ENCODE measurements at places on chromosomes 2 and 18.

- DNase-seq, result no peak
Measured at GRCh38 chr2:28620801-28621171, 124.9 kb downstream of the PLB1 start.

DNA sequence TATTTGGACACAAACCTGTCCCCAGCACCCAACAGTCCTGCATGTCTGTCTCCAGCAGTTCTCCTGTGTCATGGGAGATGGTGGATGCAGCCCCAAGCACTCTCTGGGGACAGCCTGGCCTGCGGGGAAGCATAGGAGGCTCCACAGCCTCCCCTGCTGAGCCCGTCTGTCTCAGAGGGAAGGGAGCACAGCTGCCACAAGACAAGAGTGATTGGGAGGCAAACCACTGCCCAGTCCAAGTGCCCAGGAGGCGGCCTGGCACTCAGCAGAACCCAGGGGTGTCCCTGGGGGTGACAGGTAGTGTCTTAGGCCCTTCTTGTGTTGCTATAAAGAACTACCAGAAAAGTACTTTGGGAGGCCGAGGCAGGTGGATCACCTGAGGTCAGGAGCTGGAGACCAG lies 211.2 kb upstream of the MYT1L start:
- DNase-seq, result no peak

DNA sequence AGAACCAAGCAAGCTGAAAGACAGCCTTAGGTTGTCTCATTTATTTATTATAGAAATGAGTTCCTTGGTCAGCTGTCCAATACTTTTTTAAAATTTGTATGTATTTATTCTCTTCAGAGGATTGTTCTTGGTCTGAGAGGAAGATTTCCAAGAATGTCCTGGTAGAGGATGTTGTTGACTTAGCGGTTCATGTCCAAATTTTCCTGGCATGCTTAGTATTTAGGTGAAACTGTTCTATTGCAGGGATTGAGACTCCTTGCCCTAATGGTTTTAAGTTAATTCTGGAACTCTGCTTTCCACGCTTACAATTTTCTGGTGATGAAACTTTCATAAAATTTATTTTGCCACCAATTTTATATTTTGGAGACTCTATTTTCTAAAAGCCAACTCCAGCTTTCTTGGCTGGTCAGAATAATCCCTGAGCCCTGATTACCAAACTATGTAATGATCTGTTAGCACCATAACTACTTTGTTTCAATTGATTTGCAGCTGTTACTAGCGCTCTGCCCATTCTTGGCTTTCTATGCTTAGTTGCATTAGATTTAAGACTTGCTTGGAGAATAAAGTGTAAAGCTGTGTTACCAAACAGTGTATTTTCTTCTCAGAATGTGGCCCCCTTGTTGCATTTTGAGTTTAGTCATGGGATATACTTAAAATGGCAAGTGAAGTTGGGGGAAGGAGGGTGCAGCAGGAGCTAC lies 1868.8 kb upstream of the CELF4 start:
- DNase-seq, result no peak

GRCh38 chr2:128435576-128436478 lies 117.2 kb upstream of the HS6ST1 start:
- no peak for DNase-seq

DNA sequence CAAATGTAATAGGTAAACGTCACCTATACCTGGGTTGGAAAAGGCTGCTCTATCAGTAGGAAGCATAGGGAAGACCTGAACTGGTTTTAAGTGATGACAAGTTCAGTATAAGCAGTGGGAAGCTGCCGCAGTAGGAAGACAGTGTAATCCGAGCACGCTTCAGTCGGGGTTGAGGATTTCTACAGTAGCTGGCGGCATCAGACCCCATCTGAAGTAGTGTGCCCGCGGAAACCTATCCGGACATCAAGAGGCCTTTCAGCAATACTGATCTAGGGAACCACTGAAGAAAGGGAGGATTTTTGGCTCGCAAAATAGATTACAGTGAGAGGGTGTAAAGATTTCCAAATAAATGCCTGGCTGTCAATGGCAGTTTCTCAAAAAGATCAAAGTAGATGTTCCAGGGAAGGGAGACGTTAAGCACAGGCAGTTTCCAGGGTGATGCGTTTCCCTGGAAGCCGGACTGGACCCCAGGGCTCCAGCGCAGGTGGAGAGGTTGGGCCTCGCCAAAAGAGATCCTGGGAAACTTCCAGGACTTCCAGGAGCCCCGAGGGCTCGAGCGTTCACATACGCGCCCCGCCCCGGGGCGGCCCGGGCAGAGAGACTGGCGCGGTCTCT lies 5.3 kb downstream of the LOXL3 start:
- DNase-seq, result no peak

GRCh38 chr18:34028324-34028723 lies 196.4 kb downstream of the NOL4 start:
- no peak for DNase-seq

DNA sequence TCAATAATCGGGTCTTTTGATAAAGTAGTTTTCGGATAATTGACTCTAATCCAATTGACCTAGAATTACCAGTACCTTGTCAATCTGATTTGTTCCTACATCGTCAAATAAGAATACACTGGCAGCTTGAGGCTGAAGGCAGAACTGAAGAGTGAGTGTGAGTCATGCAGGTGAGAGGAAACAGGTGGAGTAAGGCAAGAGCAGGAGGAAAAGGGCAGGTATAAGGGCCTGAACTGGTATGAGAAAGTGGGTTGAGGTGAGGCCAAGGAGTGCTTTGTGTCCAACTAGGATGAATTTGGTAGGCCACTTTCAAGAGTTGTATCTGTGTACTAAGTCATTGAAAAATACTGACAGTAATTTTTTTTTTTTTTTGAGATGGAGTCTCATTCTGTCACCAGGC lies 186.0 kb downstream of the ZNF385B start:
- no peak for DNase-seq

DNA sequence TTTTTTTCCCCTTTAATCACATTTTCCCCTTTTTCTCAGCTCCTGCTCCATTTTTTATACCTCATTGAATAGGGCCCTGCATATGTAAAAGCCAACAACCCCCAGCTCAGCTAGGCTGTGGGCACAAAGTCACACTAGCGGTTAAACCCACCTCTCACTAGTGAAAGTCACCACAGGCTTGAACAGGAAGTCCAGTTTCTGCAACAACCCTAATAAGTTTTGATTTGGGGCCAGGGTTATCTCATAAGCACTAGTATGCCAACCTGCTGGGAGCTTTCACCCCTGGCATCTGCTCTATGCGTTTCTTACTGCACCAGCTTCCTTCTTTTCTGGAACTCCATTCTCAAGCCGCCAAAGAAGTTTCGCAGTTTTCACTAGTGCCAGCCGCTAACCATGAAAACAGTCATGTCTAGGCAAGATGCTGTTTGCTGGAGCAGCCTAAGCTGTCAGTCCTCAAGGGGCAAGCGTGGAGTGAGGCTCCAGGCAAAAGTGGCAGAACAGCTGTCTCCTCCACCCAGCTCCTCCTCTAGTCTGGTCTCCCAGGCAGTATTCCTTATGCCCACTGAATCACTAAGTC lies 197.0 kb upstream of the MEIS1 start:
- no peak for DNase-seq

DNA sequence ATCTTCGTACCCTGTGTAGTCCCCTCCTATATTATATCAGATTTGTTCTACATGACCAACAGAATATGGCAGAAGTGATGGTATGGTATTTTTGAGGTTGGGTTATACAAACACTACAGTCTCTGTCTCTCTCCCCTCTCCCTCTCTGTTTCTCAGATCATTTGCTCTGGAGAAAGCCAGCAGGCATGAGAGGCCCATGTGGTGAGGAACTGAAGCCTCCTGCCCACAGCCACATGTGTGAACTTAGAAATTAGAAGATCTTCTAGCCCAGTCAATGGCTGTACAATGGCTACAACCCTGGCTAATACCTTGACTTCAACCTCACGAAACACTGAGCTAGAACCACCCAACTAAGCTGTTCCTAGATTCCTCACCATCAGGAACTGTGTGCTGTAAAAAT lies 250.6 kb downstream of the SMAD2 start:
- no peak for DNase-seq

GRCh38 chr2:16553226-16553625 lies 112.4 kb downstream of the CYRIA start:
- DNase-seq, result no peak

DNA sequence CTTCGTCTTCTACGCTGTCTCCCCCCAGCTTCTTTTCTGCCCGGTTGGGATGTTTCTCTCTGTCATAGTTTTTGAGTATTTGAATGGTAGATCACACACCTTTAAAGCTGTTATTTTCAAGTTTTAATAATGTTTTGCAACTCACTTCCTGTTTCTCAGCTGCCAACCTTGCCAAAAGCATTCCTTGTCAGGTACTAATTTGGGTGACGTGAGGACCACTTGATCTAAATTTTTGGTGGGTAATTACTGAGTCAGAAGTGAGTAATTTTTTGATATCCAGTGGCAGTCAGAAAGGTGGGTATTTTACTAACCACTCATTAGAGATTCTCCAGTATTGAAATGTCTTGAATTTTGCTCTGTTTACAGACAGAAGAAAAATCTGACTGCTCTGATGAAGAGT lies 852.4 kb upstream of the FANCL start:
- DNase-seq, result no peak

Data from left ventricle myocardium inferior (tissue), 1 donor.